Stimulated activated CD4-positive, alpha-beta T cell treated with anti-CD3 and anti-CD28 coated beads, Interleukin-4, amount 100 ng/mL, for 1 hour (primary cell): ENCODE measurements at places on chromosomes 13 and 19.

GRCh38 chr19:2888731-2889224 is 11.9 kb upstream of the ZNF57 start:
- DNase-seq, result peak; percentile 68

DNA sequence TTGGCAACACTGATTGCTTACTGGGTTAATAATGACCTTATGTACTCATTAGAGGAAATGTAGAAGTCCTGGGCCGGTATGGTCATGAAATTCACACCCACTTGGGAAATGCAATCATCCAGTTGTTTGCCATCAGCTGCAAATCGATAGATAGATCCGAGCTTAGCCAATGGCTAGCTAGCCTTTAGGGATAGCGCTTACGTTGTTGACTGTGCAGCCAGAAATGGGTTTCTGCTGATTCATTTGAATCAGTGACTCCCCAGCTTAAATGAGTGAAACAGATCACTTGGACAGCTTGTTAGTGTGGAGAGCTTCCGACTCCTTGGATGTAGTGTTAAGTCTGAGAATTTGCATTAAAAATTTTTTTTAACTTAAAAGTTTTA is 11.8 kb downstream of the IL17D start:
- no peak for DNase-seq

- DNase-seq, result no peak
These were observed 855.6 kb downstream of the EFNB2 start for GRCh38 chr13:105679838-105680237.

- DNase-seq, result peak; percentile 48
These were observed 538 bp downstream of the ZNF428 start for GRCh38 chr19:43618921-43619261.

DNA sequence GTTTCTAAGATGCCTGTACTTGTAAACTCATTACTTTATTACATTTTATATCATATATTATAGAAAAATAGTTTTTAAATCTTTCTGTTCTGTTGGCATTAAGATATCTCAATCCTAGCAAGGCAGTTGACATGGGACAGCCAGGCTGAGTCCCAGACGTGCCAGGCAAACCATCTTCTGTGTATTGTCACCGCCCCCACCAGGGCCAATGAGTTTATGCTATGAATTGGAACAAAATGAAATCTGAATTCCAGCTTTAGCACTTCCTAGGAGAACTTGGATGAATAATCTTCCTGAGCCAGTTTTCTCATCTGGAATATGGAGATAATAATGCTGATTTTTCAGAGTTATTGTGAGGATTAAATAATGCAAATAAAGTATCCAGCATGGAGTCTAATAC is 79.9 kb upstream of the GSX1 start:
- peak; percentile 3 for DNase-seq

DNA sequence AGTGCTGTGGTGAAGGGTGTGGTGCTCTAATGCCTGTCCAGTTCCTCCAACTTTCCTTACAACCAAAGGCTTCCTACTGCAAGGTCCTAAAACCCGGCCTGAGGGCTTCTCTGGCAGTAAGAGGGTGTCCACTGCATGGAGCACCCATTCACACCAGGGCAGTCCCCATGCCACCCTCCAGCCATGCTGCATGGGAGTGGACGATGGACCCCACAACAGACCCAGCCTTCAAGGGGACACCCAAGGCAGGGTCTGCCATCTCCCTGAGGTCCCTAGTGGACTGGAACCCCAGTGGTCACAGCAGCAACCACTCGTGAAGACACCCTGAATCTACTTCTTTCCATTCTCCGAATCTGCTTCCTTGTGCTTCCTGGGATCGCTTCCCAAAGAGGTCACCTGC is 117.6 kb upstream of the SOX1 start:
- no peak for DNase-seq

DNA sequence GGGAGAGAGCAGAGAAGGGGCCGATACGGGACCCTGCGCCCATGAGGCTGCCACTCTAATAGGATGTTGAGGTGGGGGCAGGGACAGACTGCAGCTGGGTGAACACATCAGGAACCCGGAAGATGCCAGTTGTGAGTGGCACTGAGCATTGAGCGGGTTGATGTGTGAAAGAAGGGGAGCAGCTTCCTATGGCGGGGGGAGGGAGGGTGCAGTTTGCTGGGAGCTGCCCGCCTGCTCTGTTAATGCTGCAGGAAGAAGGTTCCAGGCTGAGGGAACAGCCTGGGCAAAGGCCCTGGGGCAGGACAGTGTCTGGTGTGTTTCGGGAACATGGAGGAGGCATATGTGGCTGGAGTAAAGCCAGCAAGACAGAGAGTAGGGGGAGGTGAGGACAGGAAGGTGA is 29.8 kb downstream of the DNM2 start:
- no peak for DNase-seq

DNA sequence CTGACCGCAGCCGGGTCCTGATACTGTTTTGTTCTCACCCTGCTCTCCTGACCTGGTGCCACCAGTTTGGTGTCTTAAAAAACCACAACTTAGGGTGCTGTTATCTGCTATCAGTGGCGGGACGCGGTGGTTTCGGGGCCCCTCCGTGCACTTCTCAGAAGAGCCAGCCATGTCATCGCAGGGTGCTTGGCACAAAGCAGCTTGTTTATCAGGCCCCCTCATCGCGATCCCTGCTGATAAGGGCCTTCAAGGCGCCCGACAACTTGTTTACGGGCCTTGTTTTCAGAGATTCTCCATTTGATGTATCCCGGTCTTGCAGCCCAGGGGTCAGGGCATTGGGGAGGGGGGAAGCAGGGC is 58.1 kb upstream of the KLF2 start:
- DNase-seq, result peak; percentile 25

- DNase-seq, result no peak
These were observed 116.4 kb downstream of the STK24 start for GRCh38 chr13:98460516-98460915.

GRCh38 chr19:6406401-6406800 is 13.4 kb upstream of the GTF2F1 start:
- DNase-seq, result no peak

DNA sequence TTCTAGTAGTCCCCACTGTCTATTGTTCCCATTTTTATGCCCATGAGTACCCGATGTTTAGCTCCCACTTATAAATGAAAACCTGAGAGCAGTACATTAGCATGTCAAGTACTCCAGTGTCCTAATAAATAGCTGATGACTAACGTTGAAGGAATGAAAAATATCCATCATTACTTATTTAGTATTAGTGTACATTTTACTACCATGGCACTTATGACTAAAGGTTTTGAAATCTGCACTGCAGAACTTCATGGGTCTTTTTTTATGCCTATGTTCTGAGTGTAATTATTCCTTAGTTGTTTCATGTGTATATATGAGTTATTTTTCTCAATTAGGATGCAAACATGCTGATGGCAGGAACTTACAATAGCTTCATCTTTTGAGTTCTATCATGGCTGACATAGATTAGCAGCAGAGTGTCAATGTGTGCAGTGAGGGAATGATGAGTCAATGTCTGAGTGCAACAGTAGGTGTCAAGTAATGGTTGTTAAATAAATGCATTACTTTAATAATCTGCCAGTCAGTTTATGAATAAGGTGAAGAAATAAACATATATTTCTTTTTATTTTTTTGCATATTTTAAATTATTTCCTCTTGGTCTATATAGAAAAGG is 188.4 kb downstream of the ITGBL1 start:
- no peak for DNase-seq

GRCh38 chr13:114049626-114050101 is 75.8 kb upstream of the C13orf46 start:
- DNase-seq, result no peak

GRCh38 chr13:100694722-100695508 is 20.3 kb upstream of the TMTC4 start:
- no peak for DNase-seq

- DNase-seq, result no peak
These were observed 19.8 kb upstream of the OVOL3 start for GRCh38 chr19:36090910-36091695.

DNA sequence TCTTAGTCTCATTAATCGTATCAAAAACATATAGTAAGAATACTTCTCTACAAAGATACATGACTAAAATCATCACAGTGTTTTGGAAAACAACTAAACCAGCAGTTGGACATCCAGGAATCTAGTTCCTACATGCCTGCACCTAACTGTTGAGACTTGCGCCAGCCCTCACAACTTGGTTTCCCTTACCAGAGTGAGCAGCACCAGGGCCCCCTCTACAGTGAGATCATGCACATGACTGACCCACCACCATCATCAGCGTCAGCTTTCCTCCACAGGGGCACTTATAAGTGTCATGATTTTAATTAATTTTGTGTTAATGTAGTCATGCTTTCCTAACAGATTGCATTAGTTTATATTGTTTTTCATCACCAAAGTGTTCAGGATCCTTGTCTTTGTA is 1322.0 kb downstream of the EFNB2 start:
- no peak for DNase-seq

DNA sequence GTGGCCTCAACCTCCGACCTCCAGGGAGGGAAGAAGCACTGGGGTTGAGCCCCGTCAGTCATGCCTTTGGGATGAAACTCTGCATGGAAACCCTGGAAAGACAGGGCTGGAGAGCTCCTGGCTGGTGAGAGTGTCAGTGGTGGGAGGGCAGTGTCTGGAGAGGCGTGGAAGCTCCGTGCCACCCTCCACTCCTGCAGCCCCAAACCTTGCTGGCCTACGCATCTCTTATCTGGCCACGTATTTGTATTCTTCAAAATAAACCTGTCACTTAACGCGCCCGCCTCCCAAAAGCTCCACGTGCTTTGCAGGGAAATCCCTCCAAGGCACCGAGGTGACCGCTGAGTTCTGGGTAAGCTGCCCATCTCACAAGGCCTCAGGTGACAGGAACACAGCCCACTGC is 84.3 kb downstream of the TEX29 start:
- DNase-seq, result no peak

DNA sequence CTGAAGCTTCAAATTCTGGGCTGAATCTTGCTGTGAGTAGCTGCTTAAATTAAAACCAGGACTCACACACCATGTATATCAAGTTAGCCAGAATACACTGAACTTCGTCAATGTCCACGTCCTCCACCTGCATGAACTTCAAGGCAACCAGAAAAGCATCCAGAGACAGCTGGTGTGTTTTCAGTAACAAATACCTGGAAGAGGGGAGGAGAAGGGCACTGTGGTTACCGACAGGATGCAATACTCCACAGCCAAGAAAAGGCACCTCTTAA is 20.4 kb downstream of the PROZ start:
- DNase-seq, result no peak

- no peak for DNase-seq
These were observed 330.8 kb downstream of the DACH1 start for GRCh38 chr13:71536201-71536600.

- DNase-seq, result no peak
These were observed 34.4 kb downstream of the LYL1 start for GRCh38 chr19:13068085-13068846.

GRCh38 chr19:11356074-11356397 is 804 bp downstream of the PLPPR2 start:
- DNase-seq, result no peak

DNA sequence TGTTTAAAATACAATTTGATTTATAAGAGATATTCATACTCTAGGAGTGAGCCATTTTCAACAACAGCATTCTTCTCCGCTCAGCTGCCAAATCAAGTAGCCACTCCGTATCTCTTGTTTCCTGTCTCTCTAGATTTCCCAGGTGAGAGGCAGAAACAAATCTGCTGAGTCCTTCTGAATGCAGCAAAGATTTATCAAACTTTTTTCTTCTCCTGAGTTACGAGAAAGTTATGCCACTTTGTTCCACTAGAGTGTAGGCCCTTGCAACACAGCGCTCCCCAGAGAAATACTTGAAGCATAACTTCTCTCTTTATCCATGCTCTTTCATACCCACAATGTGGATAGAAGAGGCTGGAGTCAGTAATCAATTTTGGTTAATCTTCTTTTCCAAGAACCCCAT is 1960.8 kb downstream of the OLFM4 start:
- DNase-seq, result no peak

DNA sequence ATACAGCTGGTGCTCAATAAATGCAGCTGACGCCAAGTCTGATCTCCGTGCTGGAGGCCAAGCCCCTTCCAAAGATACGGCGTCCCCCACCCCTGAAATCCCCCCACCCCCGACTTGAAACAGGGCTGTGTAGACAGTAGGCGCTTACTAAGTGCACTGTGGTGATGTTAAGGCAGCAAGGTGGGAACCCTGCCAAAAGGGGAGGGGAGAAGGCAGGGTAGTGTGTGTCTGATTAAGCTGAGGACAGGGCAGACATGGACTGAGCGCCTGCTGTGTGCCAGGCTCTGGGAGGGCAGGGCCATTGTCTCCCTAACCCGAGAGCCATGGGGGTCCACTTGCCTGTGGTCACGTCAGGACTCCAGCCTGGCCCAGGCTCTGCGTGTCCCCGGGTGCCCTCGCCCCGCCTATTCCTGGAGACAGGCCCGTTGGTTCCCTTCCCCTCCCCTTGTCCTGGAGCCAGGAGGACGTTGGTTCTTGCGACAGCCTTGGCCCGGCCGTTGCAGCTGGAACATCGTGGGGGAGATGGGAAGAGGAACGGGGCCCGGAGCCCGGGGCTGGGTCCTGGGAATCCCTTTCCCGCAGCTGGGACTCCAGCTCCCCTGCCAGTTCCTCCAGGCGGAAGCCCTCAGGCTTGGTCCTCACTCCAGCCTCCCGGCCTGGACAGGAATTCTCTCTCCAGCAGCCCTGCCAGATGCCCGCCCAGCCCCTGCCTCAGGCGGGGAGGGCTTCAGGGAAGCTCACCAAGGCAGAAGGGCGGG is 1.7 kb upstream of the ELANE start:
- DNase-seq, result no peak

GRCh38 chr19:46391296-46392251 is 21.8 kb downstream of the CCDC8 start:
- no peak for DNase-seq

DNA sequence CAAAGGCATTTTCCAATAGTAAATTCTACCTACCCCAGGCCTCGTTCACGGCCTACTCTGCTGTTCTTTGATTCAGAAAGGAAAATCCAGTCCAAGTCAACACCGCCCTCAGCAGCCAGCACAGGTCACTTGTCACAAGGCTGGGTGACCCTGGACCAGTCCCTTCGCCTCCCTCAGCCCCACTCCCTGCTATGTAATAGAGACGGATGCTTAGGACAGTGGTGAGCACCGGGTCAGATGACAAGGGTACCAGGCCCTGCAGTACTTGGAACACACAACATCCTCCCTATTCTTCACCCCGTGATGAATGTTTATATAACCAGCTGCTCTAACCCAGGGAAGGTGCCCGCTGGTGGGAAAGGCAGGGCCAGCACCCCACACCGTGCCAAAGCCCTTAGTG is 14.3 kb downstream of the LATS2 start:
- no peak for DNase-seq

GRCh38 chr13:40460116-40460515 is 206.3 kb downstream of the FOXO1 start:
- DNase-seq, result no peak

GRCh38 chr13:103812971-103813370 is 746.8 kb upstream of the SLC10A2 start:
- no peak for DNase-seq

DNA sequence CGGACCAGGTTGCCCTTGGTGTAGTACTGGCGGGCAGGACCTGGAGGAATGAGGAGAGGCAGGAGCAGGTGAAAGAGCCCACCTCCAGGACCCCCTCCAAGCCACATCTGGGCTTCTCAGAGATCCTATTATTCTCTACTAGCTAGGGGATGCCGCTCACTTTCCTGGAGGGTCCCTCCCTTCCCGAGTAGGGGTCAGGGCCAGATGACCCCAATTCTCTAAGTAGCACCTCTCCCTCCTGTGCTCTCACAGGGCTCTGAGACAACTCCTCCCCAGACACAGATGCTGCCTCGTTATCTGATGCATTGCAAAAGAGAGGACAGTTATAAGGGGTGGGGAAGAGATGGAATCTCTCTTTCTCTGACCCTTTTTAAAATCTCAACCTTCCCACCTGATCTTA is 22.9 kb downstream of the GP6 start:
- no peak for DNase-seq

- DNase-seq, result no peak
These were observed at the start of gene LIPE for GRCh38 chr19:42427313-42427712. LIPE (minus strand) TSS chr19:42427388; CDS start chr19:42427149, 239 bp downstream.
